ENCODE measurements at places on chromosomes 4 and X. TPM values are rescaled to one million over a fixed set of nuclear protein-coding genes. Genes with fewer than 3 reads are reported as not detected.

LRRC66 gene
- total RNA-seq = 0.78 TPM

PDLIM3 gene
- total RNA-seq = 22.1 TPM

FAM241A gene
- 2.6 TPM for total RNA-seq

CCDC160 gene
- not detected for total RNA-seq

FGFRL1 gene
- total RNA-seq = 38.7 TPM

TMEM192 gene
- 5.9 TPM for total RNA-seq

SPRY1 gene
- total RNA-seq = 40.0 TPM

TAF1 gene
- total RNA-seq = 24.4 TPM

ZNF182 gene
- 5.3 TPM for total RNA-seq

ZRSR2 gene
- total RNA-seq = 5.7 TPM

CSAG2 gene
- total RNA-seq = not detected

PDE6B gene
- total RNA-seq = not detected

SPON2 gene
- 25.4 TPM for total RNA-seq

FRMD7 gene
- total RNA-seq = not detected

TSPAN7 gene
- total RNA-seq = 18.8 TPM

ARHGAP10 gene
- 28.7 TPM for total RNA-seq

SLC25A43 gene
- total RNA-seq = 13.8 TPM

PWWP3B gene
- total RNA-seq = 9.6 TPM

NPY1R gene
- 14.0 TPM for total RNA-seq

QRFPR gene
- not detected for total RNA-seq

SCLT1 gene
- total RNA-seq = 13.8 TPM

NAA11 gene
- total RNA-seq = not detected

DCHS2 gene
- 0.33 TPM for total RNA-seq

SHROOM4 gene
- 2.6 TPM for total RNA-seq

BANK1 gene
- 1.0 TPM for total RNA-seq

FRG2 gene
- total RNA-seq = not detected

UGT2B7 gene
- 7.3 TPM for total RNA-seq

LANCL3 gene
- total RNA-seq = not detected

GTPBP6 gene
- 25.7 TPM for total RNA-seq

COQ2 gene
- 2.1 TPM for total RNA-seq

CT55 gene
- total RNA-seq = not detected

GYPA gene
- not detected for total RNA-seq

All from body of pancreas (tissue), 4 donors.